ENCODE measurements at places on chromosomes 12 and 14. TPM values are rescaled to one million over a fixed set of nuclear protein-coding genes. Genes with fewer than 3 reads are reported as not detected.

TAS2R8 gene
- total RNA-seq: not detected

GPN3 gene
- 16.1 TPM for total RNA-seq

GALNT16 gene
- total RNA-seq: 20.5 TPM

MARS1 gene
- total RNA-seq: 46.6 TPM

ARMH4 gene
- total RNA-seq: 5.0 TPM

CLEC1B gene
- total RNA-seq: not detected

MARK3 gene
- total RNA-seq: 101 TPM

OAS2 gene
- total RNA-seq: 2.8 TPM

CERS5 gene
- 22.8 TPM for total RNA-seq

PYGL gene
- 32.0 TPM for total RNA-seq

DNA sequence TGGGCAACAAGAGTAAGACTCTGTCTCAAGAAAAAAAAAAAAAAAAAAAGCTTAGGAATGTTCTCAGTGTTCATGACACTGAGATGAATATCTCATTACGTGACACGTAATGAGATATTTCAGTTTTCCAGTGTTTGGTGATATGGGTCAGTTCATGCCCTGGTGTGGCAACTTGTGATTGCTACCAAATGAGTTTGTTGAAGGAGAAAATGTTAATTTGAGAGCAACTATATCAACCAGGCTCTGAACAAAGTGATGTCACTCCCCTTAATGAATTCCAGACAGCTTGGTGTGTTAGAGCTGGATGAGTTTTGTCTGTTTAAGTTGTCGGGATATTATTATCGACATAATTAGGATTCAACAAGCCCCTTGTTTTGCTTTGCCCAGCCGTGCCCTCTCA is 211.7 kb downstream of the DPF3 start:
- H3K36me3 ChIP-seq: no peaks in the 10 kb centered on the region
- H3K4me1 ChIP-seq: no peaks in the 10 kb centered on the region
- no peak overlapping the region for H3K27ac ChIP-seq
- no peak for DNase-seq
- H3K27me3 ChIP-seq: peaks cover 4% of the 10 kb centered on the region
- no peak overlapping the region for H3K4me3 ChIP-seq

GRCh38 chr14:34120185-34120977 is 169.5 kb upstream of the EGLN3 start:
- no peak overlapping the region for H3K27ac ChIP-seq
- no peak overlapping the region for H3K4me3 ChIP-seq
- no peaks in the 10 kb centered on the region for H3K27me3 ChIP-seq
- no peak for DNase-seq
- H3K36me3 ChIP-seq: no peaks in the 10 kb centered on the region

- H3K36me3 ChIP-seq: no peaks in the 10 kb centered on the region
- H3K4me1 ChIP-seq: no peaks in the 10 kb centered on the region
- H3K27ac ChIP-seq: peak overlapping the region; percentile 89
- H3K27me3 ChIP-seq: no peaks in the 10 kb centered on the region
- no peak overlapping the region for H3K4me3 ChIP-seq
Measured at GRCh38 chr12:11756022-11756421, 106.5 kb downstream of the ETV6 start.

DNA sequence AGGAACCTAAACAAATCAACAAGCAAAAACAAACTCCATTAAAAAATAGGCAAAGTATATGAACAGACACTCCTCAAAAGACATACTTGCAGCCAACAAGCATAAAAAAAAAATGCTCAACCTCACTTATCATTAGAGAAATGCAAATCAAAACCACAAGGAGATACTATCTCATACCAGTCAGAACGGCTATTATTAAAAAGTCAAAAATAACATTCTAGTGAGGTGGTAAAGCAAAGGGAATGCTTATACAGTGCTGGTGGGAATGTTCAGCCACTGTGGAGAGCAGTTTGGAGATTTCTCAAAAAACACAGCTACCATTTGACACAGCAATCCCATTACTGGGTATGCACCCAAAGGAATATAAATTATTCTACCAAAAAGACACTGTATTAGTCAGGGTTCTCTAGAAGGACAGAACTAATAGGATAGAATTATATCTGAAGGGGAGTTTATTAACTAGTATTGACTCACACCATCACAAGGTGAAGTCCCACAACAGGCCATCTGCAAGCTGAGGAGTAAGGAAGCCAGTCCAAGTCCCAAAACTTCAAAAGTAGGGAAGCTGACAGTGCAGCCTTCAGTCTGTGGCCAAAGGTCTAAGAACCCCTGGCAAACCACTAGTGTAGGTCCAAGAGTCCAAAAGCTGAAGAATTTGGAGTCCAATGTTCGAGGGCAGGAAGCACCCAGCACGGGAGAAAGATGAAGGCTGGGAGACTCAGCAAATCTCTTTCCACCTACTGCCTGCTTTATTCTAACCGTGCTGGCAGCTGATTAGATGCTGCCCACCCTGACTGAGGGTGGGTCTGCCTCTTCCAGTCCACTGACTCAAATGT is 101.6 kb upstream of the KRAS start:
- no peak overlapping the region for H3K27ac ChIP-seq
- DNase-seq: no peak
- no peak overlapping the region for H3K4me3 ChIP-seq
- H3K27me3 ChIP-seq: no peaks in the 10 kb centered on the region
- H3K36me3 ChIP-seq: no peaks in the 10 kb centered on the region

DNA sequence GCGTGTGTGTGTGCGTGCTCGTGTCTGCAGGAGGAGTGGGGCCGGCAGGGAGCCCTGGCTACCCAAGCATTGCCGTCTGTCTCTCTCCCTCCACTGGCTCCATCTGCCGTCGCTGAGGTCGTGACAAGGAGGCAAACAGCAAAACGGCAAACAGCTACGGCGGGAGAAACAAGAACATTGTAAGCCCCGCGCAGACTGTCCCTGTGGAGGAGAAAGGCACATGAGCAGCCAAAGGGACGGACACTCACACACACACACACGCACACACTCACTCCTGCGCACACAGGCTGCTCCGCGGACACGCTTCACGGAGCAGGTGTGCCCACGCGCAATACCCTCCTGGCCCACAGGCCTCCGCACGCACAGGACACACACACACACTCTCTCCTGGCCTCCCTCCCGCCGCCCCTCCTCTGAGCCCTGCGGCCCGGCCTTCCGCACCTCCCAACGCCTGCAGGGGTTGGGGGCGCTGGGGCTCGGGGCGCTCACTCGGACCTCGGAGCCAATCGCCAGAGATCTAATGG is 905 bp downstream of the CISTR start:
- H3K4me1 ChIP-seq: peaks cover 61% of the 10 kb centered on the region
- peak overlapping the region; percentile 63 for H3K27ac ChIP-seq
- no peak for DNase-seq
- H3K27me3 ChIP-seq: peaks cover 15% of the 10 kb centered on the region
- H3K36me3 ChIP-seq: no peaks in the 10 kb centered on the region

DNA sequence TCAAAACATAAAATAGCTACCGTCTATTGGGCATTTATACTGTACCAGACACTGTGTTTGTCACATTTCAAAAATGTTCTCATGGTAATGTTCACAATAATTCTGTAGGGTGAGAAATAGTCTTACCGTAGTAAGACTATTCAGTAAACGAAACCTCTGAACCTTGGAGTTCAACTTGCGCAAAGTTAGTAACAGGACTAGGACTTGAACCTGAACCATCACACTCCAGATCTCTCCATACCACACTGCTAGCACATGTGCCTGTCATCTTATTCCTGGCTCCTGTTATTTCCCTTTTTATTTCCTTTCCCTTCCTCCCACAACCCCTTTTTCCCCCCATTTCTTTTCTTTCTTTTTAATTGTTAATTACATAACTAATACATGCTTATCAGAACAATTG is 65.4 kb downstream of the PLEKHA5 start:
- H3K4me1 ChIP-seq: peaks cover 19% of the 10 kb centered on the region
- DNase-seq: no peak
- H3K36me3 ChIP-seq: no peaks in the 10 kb centered on the region
- no peak overlapping the region for H3K4me3 ChIP-seq
- H3K27me3 ChIP-seq: no peaks in the 10 kb centered on the region

DNA sequence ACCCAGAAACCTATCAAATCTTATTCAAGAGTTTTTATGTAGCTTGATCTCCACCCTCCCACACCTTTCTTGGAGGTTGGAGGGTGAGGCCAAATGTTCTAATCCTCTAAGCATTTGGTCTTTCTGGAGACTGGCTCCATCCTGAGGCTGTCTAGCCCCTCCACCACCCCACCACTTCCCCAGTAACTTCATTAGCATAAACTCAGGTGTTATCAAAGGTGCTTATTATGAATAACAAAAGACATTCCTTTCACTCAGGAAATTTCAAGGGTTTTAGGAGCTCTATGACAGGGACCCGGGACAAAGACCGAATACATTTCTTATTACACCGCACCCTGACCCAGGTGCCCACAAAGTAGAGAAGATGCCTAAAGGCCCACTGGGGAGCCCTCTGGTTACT is 2.8 kb upstream of the TMEM229B start:
- H3K27ac ChIP-seq: no peak overlapping the region
- DNase-seq: no peak
- no peak overlapping the region for H3K4me3 ChIP-seq
- no peaks in the 10 kb centered on the region for H3K36me3 ChIP-seq
- no peaks in the 10 kb centered on the region for H3K27me3 ChIP-seq

DNA sequence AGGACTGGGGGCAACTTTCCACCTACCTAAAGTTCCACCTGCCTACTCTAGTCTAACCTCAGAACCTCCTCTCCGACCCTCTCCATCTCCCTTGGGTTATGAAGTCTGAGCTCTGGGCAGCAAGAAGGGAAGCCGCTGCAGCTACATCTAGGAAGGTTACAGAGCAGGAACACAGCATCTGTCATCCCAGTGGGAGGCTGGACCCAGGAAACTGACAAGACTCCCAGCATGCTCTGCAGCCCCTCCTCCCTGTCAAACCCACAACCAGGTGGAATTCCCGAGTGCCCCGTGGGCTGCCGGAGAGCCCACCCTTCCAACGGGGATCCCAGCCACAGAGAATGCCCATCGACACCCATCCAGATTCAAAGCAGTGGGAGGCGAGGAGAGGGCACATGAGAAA is 2.1 kb downstream of the TESC start:
- H3K4me1 ChIP-seq: peaks cover 18% of the 10 kb centered on the region
- no peaks in the 10 kb centered on the region for H3K36me3 ChIP-seq
- H3K27me3 ChIP-seq: peaks cover 52% of the 10 kb centered on the region
- peak; percentile 32 for DNase-seq
- no peak overlapping the region for H3K27ac ChIP-seq
- no peak overlapping the region for H3K4me3 ChIP-seq

DNA sequence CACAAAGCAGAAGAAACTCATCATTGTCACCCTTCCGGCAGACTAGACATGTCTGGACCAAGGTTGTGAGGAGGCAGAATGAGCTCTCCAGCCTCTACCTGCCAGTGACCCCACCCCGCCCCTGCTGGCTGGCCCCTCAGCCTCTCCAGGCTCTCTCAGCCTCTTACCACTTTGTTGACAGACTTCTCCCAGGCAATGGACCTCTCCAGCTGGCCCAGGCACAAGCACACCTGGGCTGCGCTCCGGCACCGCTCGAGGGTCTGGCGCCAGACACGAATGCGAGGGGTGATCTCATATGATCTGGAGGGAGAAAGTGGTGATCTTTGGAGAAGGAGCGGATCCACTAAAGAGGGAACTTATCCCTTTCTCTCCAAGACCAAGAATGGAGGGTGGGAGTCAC is 30.3 kb downstream of the BAZ2A start:
- peak; percentile 48 for DNase-seq
- H3K27me3 ChIP-seq: no peaks in the 10 kb centered on the region
- H3K36me3 ChIP-seq: peaks cover 80% of the 10 kb centered on the region
- no peak overlapping the region for H3K4me3 ChIP-seq

DNA sequence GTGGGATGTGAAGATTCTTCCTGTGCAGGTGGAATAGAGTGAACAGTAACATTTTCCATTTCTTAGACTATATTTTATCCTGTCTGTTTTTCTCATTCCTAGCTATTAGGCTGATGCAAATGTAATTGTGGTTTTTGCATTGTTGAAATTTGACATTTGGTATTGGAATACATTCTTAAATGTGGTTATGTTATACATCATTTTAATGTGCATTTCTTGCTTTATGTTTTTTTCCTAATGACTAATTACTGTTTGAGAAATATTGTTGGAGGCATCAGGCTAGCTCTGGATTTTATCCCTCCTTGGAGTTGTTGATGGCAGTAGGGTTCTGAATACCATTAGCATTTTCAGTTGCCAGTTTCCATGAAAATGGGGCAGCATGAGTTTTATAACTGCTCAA is 75.9 kb upstream of the GNG2 start:
- peaks cover 22% of the 10 kb centered on the region for H3K4me1 ChIP-seq
- H3K27ac ChIP-seq: no peak overlapping the region
- no peaks in the 10 kb centered on the region for H3K36me3 ChIP-seq

- no peak overlapping the region for H3K4me3 ChIP-seq
- H3K36me3 ChIP-seq: no peaks in the 10 kb centered on the region
- H3K27me3 ChIP-seq: no peaks in the 10 kb centered on the region
Measured at GRCh38 chr14:71555654-71556559, 376.3 kb upstream of the RGS6 start.

DNA sequence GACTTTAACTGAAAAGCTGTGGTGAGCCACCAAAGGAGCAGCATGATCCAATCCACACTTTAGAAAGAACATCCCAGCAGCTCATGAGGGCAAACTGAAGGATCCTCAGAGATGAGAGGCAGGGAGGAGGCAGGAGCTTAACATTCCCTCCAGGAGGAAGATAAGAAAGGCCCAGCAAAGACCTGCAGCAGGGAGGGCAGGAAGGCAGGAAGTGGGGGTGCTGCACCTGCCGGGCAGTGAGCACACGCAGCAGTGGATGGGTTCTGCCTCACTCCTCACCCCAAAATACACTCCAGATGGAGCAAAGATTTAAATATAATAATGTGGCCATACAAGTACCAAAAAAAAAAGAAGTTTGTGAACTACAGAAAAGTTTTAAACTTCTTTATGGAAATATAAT is 48.4 kb downstream of the GCH1 start:
- DNase-seq: no peak
- no peak overlapping the region for H3K27ac ChIP-seq
- no peaks in the 10 kb centered on the region for H3K4me1 ChIP-seq
- no peak overlapping the region for H3K4me3 ChIP-seq
- no peaks in the 10 kb centered on the region for H3K27me3 ChIP-seq
- no peaks in the 10 kb centered on the region for H3K36me3 ChIP-seq

DNA sequence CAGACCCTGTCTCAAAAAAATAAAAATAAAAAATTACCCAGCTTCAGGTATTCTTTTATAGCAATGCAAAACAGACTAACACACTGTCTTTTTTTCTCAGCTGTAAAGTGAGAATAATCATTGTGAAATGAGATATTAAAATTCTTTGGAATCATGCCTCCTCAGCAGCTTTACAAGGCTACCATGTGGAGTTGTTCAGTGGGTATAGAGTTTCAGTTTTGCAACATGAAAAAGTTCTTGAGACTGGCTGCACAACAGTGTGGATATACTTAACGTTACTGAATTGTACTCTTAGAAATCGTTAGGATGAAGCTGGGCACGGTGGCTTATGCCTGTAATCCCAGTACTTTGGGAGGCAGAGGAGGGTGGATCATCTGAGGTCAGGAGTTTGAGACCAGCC is 15.7 kb upstream of the MAPKAPK5 start:
- no peak overlapping the region for H3K27ac ChIP-seq
- H3K27me3 ChIP-seq: no peaks in the 10 kb centered on the region
- no peak for DNase-seq
- H3K36me3 ChIP-seq: no peaks in the 10 kb centered on the region
- no peak overlapping the region for H3K4me3 ChIP-seq

- H3K27ac ChIP-seq: no peak overlapping the region
- no peak overlapping the region for H3K4me3 ChIP-seq
- no peaks in the 10 kb centered on the region for H3K4me1 ChIP-seq
- H3K36me3 ChIP-seq: no peaks in the 10 kb centered on the region
Measured at GRCh38 chr14:75322746-75323145, 44.1 kb downstream of the FOS start.

Measured in sigmoid colon (tissue), 7 donors.